ENCODE measurements at places on chromosomes 3 and 15. TPM values are rescaled to one million over a fixed set of nuclear protein-coding genes. Genes with fewer than 3 reads are reported as not detected.

DNAH12 gene
- 0.20 TPM for total RNA-seq

LIPC gene
- total RNA-seq, result 0.20 TPM

PIK3CA gene
- total RNA-seq, result 18.6 TPM

BUB1B gene
- 1.6 TPM for total RNA-seq

ACKR2 gene
- 0.39 TPM for total RNA-seq

CKMT1B gene
- total RNA-seq, result not detected

MEX3B gene
- total RNA-seq, result 3.0 TPM

UNC45A gene
- total RNA-seq, result 53.8 TPM

IREB2 gene
- total RNA-seq, result 19.6 TPM

IL5RA gene
- total RNA-seq, result not detected

SH2D7 gene
- not detected for total RNA-seq

ESYT3 gene
- total RNA-seq, result not detected

SLC27A2 gene
- total RNA-seq, result 0.06 TPM

Data from cardiac ventricle fibroblast (primary cell).